Cardiac septum (tissue), 1 donor: ENCODE measurements at places on chromosomes 2 and 18.
A peak's percentile ranks its signal among the peaks of the same experiment; 100 is the strongest.

GRCh38 chr2:110969696-110970095 is 151.0 kb upstream of the BCL2L11 start:
- no peak for DNase-seq

- no peak for DNase-seq
Measured at GRCh38 chr2:112096098-112096497, 41.0 kb downstream of the TMEM87B start.

DNA sequence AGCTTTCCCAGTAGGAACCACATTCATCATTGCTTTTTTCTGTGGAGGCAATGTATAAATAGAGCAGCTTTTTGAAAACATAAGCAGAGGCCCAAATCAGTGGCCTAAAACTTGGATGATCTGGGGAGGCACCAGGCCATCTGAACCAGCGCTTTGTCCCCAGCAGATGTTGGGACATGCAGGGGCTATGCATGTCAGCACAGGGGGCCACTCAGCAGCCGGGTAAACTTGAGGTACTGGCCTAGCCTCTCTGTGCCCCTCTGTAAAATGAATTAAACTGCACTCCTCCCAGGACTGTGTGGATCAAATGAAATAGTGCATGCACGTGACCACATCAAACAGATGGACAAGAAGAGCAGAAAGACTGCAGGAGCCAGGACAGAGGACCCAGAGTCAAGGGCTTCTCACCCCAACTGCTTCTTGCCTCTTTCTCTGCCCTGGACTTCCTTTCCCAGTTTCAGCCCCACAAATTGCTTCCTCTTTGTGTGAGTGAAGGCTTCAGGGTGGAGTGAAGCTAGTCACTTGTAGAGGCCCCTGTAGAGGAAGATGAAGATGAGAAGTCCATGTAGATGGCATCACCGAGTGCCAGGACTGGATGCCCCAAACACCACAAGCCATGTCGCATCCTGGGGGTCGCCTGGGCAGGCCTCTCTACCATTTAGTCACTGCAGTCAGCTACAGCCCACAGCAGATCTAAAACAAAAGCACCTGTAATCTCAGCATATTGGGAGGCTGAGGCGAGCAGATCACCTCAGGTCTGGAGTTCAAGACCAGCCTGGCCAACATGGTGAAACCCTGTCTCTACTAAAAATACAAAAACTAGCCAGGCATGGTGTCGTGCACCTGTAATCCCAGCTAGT is 53.2 kb downstream of the IMPA2 start:
- DNase-seq = no peak

DNA sequence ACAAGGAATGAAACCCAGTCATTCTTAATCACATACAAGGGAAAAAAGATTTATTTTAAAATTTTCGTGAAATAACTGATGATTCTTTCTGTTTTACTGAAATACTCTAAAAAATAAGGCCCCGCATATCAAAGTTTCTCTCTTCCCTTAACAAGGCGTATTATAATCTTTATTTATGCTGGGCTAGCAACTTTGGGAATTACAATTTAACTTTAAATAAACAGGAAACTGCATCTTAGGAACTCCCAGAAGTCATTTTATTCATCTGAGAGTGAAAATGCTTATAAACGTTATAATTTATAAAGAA is 166.7 kb downstream of the TCF4 start:
- DNase-seq = no peak

GRCh38 chr2:146246002-146246735 is 1598.7 kb upstream of the ACVR2A start:
- DNase-seq = no peak

- peak; percentile 74 for DNase-seq
Measured at GRCh38 chr2:10009271-10009810, 34.0 kb upstream of the KLF11 start.

- DNase-seq = no peak
Measured at GRCh38 chr2:175872005-175872348, 130.1 kb downstream of the LNPK start.

- DNase-seq = no peak
Measured at GRCh38 chr2:45626387-45627221, 15.5 kb upstream of the SRBD1 start.

GRCh38 chr18:76993085-76993382 is 139.5 kb downstream of the MBP start:
- DNase-seq = no peak

DNA sequence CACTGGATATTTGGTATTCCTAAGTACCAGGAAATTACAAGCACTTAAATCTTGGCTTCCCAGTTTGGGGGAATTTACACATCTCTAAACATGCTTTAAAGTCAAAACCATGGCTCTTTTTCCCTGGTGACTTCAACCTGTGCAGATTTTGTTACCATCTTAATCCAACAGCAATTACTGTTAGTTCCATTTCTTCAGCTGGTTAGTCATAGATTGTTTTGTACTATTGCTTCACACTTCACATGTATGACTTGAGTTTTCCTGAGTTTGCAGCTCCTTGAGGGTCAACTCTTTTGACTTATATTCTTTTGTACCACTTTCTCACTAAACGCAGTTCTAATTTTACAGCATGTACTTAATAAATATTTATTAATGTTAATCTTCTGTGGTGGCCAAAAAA is 203.4 kb upstream of the RND3 start:
- no peak for DNase-seq

GRCh38 chr2:30254685-30255001 is 23.3 kb downstream of the LBH start:
- no peak for DNase-seq

- peak; percentile 75 for DNase-seq
Measured at GRCh38 chr2:189254268-189254883, 74.8 kb upstream of the COL5A2 start.
